ENCODE measurements at places on chromosomes 7 and 10.

DNA sequence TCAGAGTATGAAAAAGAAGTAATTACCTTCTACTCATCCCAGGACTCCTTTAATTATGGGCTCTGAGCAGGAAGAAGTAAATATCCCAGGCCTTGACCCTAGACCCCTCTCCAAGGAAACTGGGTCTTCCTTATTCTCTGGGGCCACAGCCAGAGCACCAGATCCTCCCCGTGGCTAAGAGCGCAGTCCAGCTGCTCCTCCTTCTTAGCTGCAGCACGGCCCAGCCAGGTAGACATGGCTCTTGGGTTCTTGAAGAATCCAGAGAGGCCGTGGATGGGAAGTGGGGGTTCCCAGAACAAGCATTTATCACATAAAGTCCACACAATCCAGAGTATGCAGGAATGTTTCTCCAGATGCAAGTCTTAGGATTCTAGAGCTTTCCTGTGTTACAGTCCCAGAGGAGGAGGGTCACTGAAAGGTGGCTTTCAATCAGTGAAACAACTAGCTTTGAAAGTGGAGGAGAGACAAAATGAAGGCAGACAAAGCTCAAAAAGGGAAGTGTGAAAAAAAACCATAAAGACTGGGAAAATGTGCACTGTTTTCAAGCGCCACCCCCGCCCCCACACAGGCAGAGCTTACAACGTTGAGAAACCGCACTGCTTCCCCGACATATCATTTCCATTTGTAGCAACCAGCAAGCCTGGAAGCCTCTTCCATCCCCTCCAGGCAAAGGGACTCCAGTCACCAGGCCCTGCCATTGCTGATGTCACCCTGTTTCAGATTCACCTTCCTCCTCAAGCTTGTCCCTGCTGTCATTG, 396.5 kb upstream of the MKI67 start:
- DNase-seq, result no peak

- DNase-seq, result no peak
These were observed 65.8 kb upstream of the PRKAR2B start for GRCh38 chr7:106978425-106979420.

DNA sequence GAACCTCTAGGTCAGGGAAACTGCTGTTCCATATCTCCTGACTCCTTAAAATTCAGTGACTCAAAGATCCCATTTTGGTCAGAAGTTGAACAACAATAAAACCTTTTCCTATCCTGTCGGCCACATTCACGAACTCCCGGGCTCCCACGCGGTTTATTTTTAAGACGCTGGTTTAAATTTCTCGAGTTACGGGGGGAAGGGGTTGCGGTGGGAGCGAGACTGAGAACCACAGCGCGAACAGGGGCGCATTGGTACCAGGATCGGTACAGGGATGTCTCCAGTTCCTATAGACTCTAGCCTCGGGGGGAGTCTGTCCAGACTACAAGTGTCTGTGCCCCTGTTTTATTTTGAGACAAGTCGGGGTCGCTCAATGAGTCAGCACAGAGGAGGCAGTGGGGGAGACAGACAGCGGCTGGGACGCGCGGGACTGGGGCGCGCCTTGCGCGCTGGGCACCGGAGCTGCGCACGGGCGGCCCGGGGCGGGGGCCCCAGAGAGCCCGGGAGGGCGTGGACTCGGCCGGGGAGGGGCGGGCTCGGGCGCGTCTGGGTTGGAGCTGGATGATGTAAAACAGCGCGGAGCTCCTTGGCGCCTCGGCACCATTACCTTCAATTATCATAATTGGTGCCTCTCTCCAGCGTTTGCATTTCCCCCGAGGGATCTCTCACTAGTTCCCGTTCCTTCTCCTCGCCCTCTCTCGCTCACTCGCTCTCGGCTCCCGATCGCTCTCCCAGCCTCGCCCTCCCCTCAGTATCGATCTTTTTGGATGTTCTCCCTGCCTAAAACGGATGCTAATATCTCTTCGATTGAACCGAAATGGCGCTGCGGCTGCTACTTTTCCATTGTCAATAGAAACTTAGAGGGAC, 8.7 kb upstream of the BAMBI start:
- DNase-seq, result peak; percentile 47

GRCh38 chr10:69272624-69273023, 5.7 kb upstream of the HK1 start:
- DNase-seq, result no peak

DNA sequence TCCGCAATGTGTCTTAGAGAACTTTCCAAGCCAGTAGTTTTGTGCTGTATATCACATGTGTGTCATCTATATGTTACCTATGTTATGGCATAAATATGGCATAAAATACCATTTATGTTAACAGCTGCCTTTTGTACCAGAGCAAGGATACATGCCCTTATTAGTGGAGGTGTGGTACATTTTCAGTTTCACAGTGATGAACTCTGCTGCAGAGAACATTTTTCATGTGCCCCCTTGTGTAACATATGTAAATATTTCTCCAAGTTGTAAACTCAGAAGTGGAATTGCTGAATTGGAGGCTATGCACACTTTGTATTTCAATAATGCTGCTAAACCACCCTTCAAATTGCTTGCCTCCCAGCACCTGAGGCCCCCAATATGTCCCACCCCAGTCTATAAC, 31.9 kb upstream of the CRHR2 start:
- DNase-seq, result no peak

- no peak for DNase-seq
These were observed 22.8 kb upstream of the OSBPL3 start for GRCh38 chr7:25002786-25003185.

DNA sequence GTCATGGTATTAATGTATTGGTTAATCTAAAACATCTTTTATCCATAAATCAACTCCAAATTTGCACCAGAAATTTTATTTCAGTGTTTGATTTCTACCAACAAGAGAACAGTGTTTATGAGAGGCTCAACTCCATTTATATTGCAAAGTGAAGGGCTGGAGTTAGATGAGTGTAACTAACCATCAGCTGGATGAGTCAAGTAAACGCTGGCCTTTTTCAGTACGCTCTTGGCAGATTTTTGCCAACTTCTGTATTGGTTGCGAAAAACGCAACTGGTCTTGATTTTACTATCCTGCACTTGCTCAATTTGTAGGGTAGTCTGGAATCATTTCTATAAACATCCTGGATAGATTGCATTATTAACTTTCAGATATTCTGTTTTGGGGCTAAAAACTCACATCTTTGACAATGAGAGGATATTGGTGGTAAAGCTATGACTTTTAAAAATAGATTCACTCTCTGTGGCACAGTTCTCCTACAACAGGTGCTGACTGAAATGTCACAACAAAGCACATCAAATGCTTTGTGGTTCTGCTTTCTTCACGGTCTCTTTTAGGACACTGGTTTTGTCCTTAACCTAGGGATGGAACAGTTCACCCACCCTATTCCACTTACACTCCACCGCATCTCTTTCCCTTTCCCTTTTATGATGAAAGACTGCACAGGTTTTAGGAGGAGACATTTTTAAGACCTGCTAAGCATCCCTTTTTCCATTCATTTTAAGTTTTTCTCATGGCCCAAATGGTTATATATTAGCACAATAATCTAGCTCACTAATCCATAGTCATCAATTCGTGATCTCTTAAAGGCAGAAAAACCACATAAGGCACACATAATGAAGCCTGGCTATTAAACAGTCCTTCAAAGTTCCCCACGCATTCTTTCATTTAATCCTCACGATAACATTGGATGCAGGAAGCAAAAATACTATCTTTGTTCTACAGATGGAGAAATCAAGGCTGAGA, 12.8 kb downstream of the CACNA2D1 start:
- no peak for DNase-seq

- DNase-seq, result no peak
These were observed 4.3 kb upstream of the UCN3 start for GRCh38 chr10:5360318-5360915.

GRCh38 chr7:39168403-39169098, 190.8 kb downstream of the POU6F2 start:
- no peak for DNase-seq

DNA sequence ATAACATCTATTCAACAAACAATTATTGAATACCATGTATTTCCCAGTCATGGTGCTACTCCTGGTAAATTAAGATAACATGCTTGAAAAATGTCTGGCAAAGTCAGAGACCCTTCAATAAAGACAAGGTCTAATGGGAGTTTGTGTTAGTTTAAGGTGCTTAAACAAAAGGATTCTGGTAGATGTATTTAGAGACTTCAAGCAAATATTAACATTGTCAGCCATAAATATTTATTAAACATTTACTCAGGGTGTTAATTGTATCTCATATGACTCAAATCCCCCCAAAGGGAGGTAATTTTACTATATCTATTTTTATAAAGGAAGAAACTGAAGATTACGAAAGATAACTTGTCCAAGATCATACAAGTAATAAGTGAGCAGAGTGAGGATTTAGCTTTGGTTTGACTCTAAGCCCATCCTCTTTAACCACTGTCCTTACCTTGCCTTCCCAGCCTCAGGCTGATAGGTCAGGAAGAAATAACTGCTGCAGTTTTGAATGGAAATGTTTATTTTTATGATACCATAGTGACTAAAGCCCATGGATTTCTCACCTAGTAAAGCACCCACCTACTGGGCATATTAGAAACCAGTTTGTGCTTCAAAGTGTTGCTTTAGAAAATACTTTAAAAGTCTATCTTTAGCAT, 215.4 kb downstream of the COBL start:
- no peak for DNase-seq

DNA sequence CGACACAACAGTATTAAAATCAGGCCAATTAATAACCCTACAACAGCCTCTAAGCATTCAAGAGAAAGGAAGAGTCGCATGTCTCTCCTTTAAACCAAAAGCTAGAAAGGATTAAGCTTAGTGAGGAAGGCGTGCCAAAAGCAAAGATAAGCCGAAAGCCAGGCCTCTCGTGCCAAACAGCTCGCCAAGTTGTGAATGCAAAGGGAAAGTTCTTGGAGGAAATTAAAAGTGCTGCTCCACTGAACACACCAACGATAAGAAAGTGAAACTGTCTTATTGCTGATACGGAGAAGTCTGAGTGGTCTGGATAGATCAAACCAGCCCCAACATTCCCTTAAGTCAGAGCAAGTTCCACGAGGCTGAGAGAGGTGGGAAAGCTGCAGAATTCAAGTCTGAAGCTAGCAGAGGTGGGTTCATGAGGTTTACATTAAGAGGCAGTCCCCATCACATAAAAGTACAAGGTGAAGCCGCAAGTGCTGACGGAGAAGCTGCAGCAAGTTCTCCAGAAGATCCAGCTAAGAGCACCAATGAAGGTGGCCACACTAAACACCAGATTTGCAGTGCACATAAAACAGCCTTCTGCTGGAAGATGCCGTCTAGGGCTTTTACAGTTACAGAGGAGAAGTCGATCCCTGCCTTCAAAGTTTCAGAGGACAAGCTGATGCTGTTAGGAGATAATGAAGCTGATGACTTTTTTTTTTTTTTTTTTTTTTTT, 194.8 kb downstream of the MAD1L1 start:
- peak; percentile 29 for DNase-seq

GRCh38 chr7:99369767-99370391, 4.7 kb upstream of the ARPC1B start:
- DNase-seq, result no peak

- DNase-seq, result peak; percentile 45
These were observed 47.5 kb downstream of the FAM53B start for GRCh38 chr10:124696446-124697392.

GRCh38 chr10:7471720-7472367, 61.0 kb upstream of the SFMBT2 start:
- DNase-seq, result peak; percentile 24

DNA sequence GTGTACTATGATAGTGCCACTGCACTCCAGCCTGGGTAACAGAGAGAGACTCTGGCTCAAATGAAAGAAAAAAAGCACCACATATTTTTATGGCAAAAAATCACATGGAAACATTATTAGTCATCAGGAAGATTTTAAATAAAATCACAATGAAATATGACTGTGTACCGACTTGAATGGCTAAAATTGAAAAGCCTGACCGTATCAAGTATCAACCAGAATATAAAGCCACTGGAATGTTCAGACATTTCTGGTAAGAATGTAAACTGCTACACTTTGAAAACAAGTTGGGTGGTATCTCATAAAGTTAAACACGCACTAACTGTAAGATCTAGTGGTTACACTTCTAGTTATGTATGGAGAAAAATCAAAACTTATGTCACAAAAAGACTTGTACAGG, 306.7 kb upstream of the MBL2 start:
- DNase-seq, result no peak

- no peak for DNase-seq
These were observed 59.3 kb upstream of the EXOC6 start for GRCh38 chr10:92789067-92789466.

DNA sequence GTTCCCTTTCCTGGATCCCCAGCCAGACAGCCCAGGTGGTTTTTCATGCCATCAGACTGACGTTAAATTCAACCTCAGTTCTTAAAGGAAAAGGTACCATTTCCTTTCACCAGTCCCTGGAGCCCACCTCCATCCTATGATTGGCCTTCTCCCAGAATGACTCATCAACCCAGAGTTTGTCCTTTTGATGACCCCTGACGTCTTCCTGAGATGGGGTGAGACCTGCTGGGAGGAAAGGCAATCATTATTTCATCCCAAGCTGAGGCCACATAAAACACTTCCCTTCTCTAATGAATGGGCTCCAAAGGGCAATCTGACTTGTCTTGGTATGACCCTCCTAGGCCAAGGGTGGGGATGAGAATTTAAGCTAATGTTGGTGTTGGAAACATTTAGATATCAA, 750.7 kb downstream of the SUGCT start:
- no peak for DNase-seq

- DNase-seq, result no peak
These were observed 70.4 kb upstream of the NOBOX start for GRCh38 chr7:144473908-144474307.

DNA sequence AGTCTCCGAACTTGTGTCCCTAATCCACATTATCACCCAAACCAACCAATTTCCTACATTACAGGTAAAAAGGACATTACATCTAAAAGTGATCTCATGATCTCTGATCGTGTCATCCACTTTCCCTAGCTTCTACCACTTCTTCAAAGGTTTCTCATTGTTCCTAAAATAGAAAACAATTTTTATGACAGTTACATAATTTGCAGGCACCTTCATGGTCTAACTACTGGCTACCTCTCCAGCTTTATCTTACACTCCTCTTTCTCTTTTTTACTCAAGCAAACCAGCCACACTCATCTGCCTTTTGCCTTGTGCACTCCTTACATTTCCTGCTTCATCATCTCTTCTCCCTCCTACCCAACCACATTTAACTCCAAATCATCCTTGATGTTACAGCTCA, 886.7 kb upstream of the SORCS1 start:
- no peak for DNase-seq

DNA sequence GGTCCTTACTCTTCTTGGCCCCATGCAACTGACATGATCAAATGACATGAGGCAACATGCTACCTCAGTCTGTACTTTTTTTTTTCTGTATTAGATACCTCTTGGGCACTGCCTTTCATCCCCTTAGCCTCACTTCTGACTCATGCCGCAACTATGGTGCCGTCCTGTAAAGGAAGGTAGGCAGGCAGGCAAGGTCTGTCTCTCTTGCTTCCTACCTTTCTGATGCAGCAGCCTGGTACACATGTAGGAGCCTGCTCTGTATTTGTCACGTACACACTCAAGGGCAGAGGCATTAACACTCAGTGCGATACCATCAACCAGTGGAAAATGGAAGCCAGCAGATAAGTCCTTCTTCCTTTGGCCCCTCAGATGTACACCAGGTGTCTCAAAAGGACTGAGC, 146.7 kb downstream of the ATE1 start:
- DNase-seq, result no peak

- no peak for DNase-seq
These were observed 232.6 kb upstream of the FERD3L start for GRCh38 chr7:19377611-19378344.

Data from activated CD4-positive, alpha-beta T cell treated with anti-CD3 and anti-CD28 coated beads, Interleukin-2, amount 50 U/mL, for 16 hours (primary cell).